ENCODE measurements at places on chromosomes 7 and 10. TPM values are rescaled to one million over a fixed set of nuclear protein-coding genes. Genes with fewer than 3 reads are reported as not detected.

DNA sequence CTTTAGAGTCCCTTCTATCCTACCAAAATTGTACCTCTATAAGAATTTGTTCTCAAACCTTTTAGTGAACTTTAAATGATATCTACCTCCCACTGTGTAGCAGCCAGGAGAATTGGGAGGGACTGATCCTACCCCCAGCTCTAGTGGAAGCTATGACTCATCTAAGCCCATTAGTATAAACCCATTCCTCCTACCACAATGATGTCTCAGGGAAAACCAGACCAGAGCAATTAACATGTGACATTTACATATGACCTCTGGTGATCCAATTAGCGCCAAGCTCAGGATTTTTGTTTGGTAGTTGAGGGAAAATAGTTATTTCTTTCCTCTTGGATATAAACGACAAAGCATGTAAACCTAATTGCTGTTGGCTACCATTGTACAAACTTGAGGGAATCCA is 33.1 kb upstream of the R3HCC1L start:
- H3K27me3 ChIP-seq = peaks cover 43% of the 10 kb centered on the region
- H3K4me1 ChIP-seq = no peaks in the 10 kb centered on the region
- no peak overlapping the region for H3K4me3 ChIP-seq
- H3K27ac ChIP-seq = no peak overlapping the region
- no peak for DNase-seq
- H3K36me3 ChIP-seq = no peaks in the 10 kb centered on the region

DNA sequence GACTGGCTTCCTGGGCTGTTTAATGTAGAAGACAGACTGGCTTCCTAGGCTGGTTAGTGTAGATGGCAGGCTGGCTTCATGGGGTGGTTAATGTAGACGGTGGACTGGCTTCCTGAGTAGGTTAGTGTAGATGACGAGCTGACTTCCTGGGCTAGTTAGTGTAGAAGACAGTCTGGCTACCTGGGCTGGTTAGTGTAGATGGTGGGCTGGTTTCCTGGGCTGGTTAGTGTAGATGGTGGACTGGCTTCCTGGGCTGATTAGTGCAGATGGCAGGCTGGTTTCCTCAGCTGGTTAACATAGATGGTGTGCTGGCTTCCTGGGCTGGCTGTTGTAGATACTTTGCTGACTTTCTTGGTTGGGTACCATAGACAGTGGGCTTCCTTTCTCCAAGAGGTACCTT is 122.9 kb upstream of the PPP2R2D start:
- no peak for DNase-seq
- H3K27me3 ChIP-seq = no peaks in the 10 kb centered on the region
- H3K27ac ChIP-seq = no peak overlapping the region
- H3K4me1 ChIP-seq = no peaks in the 10 kb centered on the region

GRCh38 chr7:128791972-128792327 is 182 bp downstream of the CCDC136 start:
- DNase-seq = no peak
- H3K27ac ChIP-seq = no peak overlapping the region
- peak overlapping the region; percentile 65 for H3K4me3 ChIP-seq
- H3K36me3 ChIP-seq = no peaks in the 10 kb centered on the region

DNA sequence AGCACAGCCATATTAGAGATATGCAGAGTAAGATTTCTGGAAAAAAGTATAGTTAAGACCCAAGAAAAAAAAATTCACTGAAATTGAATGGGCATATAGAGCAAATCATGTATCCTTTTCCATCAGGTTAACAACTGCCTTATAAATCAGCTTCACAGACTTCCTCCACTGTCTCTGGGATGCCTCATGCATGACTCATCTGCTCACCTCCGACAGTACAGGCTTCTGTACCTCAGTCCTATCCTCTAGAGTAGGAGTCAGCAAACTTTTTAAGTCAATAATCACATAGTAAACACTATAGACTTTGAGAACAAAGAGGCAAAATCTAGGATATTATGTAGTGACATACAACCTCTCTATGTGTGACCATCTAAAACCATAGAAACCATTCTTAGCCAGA is 211.6 kb upstream of the SP8 start:
- no peaks in the 10 kb centered on the region for H3K36me3 ChIP-seq
- no peak overlapping the region for H3K27ac ChIP-seq
- DNase-seq = no peak
- H3K4me1 ChIP-seq = no peaks in the 10 kb centered on the region

DNA sequence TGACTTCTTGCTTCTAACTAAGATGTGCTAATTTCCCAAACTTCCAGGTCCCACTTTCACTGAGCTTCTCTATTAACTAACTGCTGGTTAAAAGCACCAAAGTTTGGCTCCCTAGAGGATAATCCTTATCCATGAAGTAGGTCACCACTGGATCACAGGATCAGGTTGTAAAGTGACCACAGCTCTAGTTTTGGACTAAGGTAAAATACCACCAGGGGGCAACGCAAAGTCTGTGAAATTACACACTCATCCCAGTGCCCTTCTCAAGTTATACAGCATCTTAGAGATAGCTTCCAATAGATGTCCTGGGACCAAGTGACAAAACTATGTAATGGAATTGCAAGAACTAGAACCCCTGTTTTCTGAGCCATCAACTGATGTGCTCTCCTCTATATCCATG is 116.4 kb upstream of the ASAH2 start:
- no peaks in the 10 kb centered on the region for H3K4me1 ChIP-seq
- no peaks in the 10 kb centered on the region for H3K27me3 ChIP-seq
- H3K27ac ChIP-seq = no peak overlapping the region
- no peak for DNase-seq

- no peaks in the 10 kb centered on the region for H3K36me3 ChIP-seq
- no peak overlapping the region for H3K4me3 ChIP-seq
- H3K27ac ChIP-seq = no peak overlapping the region
- H3K4me1 ChIP-seq = peaks cover 4% of the 10 kb centered on the region
- H3K27me3 ChIP-seq = no peaks in the 10 kb centered on the region
Observed at GRCh38 chr10:132798876-132799275, 12.9 kb upstream of the NKX6-2 start.

DNA sequence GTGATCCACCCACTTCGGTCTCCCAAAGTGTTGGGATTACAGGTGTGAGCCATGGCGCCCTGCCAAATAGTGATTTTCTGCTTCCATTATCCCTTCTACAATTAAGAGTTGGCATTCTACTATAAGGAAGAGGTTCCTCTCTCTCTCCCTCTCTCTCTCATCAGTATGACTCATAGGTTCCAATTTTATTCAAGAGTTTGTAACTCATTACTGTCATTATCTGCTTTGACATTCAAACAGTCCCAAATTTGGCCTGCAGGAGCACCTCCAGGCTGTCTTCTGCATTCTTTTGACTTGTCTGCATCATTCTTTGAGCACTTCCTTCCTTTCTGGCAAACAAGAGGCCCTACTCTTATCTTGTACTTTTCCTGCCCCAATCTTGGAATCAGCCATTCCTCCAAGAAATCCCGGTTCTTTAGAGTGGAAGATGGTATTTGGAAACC is 33.2 kb upstream of the CALU start:
- H3K27ac ChIP-seq = no peak overlapping the region
- no peaks in the 10 kb centered on the region for H3K4me1 ChIP-seq
- H3K4me3 ChIP-seq = no peak overlapping the region
- no peak for DNase-seq
- H3K27me3 ChIP-seq = peaks cover 3% of the 10 kb centered on the region

DNA sequence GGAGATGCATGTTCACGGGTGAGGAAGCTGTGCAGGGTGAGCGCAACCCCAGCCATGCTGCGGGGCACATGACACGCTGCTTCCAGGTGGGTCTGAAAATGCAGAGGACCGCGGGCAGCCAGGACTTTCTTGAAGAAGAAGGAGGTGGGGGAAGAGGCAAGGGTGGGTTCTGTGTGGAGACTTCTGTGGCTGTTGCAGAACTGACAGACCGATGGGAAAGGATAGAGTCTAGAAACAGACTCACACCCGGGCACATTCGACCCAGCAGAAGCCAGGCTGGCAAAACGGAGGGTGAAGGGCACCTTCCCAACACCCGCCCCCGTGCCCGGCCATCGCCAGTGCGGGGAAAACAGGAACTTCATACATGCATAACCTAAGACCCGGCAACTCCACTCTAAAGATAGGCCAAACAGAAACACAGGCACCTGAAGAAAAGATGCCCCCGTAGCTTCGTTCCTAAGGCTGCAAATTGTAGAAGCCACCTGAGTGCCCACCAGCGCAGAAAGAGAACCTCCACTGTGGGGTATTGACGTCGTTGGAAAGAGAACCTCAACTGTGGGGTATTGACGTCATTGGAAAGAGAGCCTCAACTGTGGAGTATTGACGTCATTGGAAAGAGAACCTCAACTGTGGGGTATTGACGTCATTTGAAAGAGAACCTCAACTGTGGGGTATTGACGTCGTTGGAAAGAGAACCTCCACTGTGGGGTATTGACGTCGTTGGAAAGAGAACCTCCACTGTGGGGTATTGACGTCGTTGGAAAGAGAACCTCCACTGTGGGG is 4.8 kb upstream of the KNDC1 start:
- no peak for DNase-seq
- peaks cover 11% of the 10 kb centered on the region for H3K27me3 ChIP-seq
- H3K4me3 ChIP-seq = no peak overlapping the region
- no peaks in the 10 kb centered on the region for H3K36me3 ChIP-seq

GRCh38 chr7:36159618-36160017 is 6.6 kb downstream of the EEPD1 start:
- no peak for DNase-seq
- no peaks in the 10 kb centered on the region for H3K27me3 ChIP-seq
- H3K4me1 ChIP-seq = peaks cover 73% of the 10 kb centered on the region
- no peak overlapping the region for H3K4me3 ChIP-seq

DNA sequence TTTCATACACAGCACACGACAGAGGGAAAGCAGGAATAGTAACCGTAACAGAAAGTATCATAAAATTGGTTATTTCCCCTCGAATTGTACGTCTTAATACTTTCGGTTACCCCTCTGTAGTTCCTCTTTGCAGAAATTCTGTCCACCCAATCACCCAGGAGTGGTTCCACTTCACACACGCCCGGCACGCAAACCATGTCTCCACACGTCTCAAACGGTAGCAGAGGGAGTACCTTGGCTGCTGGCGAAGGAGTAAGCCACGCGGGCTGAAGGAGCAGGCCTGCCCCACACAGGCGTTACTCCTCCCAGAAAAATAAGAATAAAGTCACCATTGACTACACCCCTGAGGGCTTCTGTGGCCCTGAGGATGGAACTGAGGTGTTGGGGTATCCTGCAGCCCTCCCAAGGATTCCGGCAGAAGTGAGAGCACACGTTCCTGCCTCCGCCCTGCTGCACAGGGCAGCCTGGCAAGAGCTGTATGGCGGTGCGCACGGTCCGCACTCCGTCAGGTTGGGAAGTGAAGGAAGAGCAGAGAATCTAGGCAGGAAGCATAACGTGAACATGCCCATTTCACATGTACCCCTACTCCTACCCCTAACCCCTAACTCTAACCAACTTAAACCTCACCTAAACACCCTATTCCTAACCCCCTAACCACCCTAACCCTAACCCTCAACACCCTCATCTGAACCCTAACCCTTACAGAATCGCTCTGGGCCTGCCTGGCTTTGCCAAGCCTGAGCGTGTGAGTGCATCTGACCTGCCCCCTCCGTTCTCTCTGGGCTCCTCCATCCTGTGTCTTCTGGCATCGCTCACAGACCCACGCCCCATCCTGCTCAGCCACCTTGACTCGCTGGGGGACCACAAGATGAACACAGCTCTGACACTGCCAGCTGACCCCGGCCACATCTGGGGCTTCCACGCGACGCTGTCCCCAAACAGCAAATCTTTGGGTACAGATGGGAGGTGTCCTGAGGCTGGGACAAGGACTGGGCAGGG is 18.2 kb downstream of the GPR146 start:
- peaks cover 7% of the 10 kb centered on the region for H3K4me1 ChIP-seq
- no peaks in the 10 kb centered on the region for H3K27me3 ChIP-seq
- no peak for DNase-seq
- no peaks in the 10 kb centered on the region for H3K36me3 ChIP-seq
- no peak overlapping the region for H3K4me3 ChIP-seq

DNA sequence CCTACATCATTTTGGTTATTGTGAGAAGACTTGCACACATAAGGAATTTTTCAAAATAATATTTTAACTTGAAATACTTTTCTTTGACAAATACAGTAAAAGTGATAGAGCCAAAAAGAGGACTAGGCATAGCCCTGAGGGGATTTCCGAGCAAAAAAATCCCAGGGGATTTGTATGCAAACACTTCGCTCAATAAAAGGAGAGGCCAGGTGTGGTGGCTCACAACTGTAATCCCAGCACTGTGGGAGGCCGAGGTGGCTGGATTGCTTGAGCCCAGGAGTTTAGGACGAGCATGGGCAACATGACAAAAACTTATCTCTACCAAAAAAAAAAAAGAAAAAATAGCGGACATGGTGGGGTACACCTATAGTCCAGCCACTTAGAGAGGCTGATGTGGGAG is 193.0 kb downstream of the PCDH15 start:
- no peak for DNase-seq
- no peaks in the 10 kb centered on the region for H3K27me3 ChIP-seq
- H3K4me3 ChIP-seq = no peak overlapping the region
- H3K36me3 ChIP-seq = no peaks in the 10 kb centered on the region
- H3K4me1 ChIP-seq = no peaks in the 10 kb centered on the region
- H3K27ac ChIP-seq = no peak overlapping the region

DNA sequence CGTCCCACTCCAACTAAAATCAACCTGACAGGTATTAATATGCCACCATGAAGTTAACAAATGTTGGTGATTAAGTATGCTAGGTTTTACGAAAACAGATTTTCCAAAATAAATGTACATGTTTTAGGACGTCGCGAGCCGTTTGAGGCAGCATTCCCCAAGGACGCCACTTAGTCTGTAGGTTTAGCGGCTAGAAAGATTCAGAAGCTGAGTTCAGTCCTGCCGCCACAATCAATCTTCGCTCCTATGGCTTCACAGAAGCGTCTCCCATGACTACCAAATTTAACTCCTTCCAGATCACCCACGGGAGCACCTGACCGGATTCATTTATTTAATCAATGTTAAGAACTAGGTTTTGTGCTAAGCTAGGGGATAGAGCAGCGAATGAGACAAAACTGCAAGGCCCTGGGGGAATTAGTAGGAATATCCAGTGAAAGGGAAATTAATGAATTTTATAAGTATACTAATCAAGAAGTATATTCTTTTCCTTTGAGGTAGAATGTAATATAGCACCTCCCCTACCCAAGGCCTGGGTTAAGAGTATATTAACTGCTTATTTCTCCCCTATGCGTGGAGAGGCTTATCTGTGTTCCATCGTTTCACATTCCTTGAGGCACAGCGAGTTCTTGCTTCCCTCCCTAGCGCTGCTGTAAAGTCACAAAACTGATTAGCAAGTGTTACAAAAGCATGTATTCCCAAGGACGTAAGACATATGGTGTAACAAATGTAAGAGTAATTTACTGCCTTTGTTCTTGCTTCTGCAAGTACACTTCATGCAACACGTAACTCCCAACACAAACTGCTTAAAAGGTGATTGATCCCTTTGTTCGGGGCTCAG is 994 bp upstream of the CYP51A1 start:
- H3K4me3 ChIP-seq = peak overlapping the region; percentile 93
- peak; percentile 27 for DNase-seq

- no peaks in the 10 kb centered on the region for H3K4me1 ChIP-seq
- no peak overlapping the region for H3K4me3 ChIP-seq
Observed at GRCh38 chr10:6738112-6738768, 158.2 kb upstream of the PRKCQ start.

- no peaks in the 10 kb centered on the region for H3K4me1 ChIP-seq
- peaks cover 8% of the 10 kb centered on the region for H3K27me3 ChIP-seq
- no peaks in the 10 kb centered on the region for H3K36me3 ChIP-seq
- H3K4me3 ChIP-seq = no peak overlapping the region
Observed at GRCh38 chr10:130509881-130510689, 373.9 kb downstream of the GLRX3 start.

GRCh38 chr7:26900251-26900650 is 35.9 kb upstream of the SKAP2 start:
- no peak for DNase-seq
- H3K4me1 ChIP-seq = no peaks in the 10 kb centered on the region
- H3K4me3 ChIP-seq = no peak overlapping the region
- H3K27me3 ChIP-seq = peaks cover 2% of the 10 kb centered on the region
- H3K36me3 ChIP-seq = no peaks in the 10 kb centered on the region

HOXA7 gene
- total RNA-seq = not detected

HOXA1 gene
- 8.8 TPM for total RNA-seq

ADCY1 gene
- 2.1 TPM for total RNA-seq

PNLIP gene
- 1.5 TPM for total RNA-seq

SLC16A9 gene
- total RNA-seq = 0.13 TPM

Measured in Panc1 (cell line).